Cardiac muscle cell (in vitro differentiated cells and primary cell): ENCODE measurements at places on chromosomes 3 and 15. TPM values are rescaled to one million over a fixed set of nuclear protein-coding genes. Genes with fewer than 3 reads are reported as not detected.

The C3orf70 gene
- total RNA-seq, result 0.42 and 1.1 TPM in 2 replicates

- H3K36me3 ChIP-seq, result no peaks in the 10 kb centered on the region
- H3K27ac ChIP-seq, result no peak overlapping the region
- H3K4me1 ChIP-seq, result no peaks in the 10 kb centered on the region
- H3K27me3 ChIP-seq, result no peaks in the 10 kb centered on the region
- DNase-seq, result no peak
- H3K4me3 ChIP-seq, result no peak overlapping the region
Measured at GRCh38 chr3:118810499-118811035, 224.1 kb downstream of the IGSF11 start.

GRCh38 chr3:106836906-106837305 lies 540.3 kb upstream of the CCDC54 start:
- no peaks in the 10 kb centered on the region for H3K36me3 ChIP-seq
- no peak overlapping the region for H3K4me3 ChIP-seq
- peaks cover 10% of the 10 kb centered on the region for H3K4me1 ChIP-seq
- no peak overlapping the region for H3K27ac ChIP-seq

GRCh38 chr3:136626493-136626892 lies 125.7 kb downstream of the STAG1 start:
- H3K27me3 ChIP-seq, result no peaks in the 10 kb centered on the region
- no peak overlapping the region for H3K4me3 ChIP-seq
- no peaks in the 10 kb centered on the region for H3K36me3 ChIP-seq
- no peak overlapping the region for H3K27ac ChIP-seq
- DNase-seq, result no peak

GRCh38 chr3:56702490-56703315 lies 19.6 kb upstream of the TASOR start:
- H3K27ac ChIP-seq, result no peak overlapping the region
- peak; percentile 79 for DNase-seq
- H3K4me1 ChIP-seq, result no peaks in the 10 kb centered on the region
- H3K36me3 ChIP-seq, result no peaks in the 10 kb centered on the region
- no peak overlapping the region for H3K4me3 ChIP-seq
- no peaks in the 10 kb centered on the region for H3K27me3 ChIP-seq

DNA sequence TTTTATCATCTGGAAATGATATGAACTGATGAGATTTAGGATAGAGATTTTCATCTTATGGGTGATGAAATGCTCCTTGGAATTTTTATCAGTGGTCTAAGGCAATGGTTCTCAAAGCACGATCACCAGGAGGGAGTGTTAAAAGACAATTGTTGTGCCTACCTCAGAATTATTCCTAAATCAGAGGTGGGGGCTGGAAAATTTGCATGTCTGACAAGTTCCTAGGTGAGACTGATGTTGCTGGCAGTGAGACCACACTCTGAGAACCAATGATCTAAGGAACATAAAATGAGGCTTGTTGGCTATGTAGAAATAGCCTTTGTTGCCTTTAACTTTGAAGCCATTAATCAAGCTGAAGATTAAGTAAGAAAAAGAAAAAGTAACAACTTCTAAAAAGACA lies 416.6 kb upstream of the AZI2 start:
- H3K4me3 ChIP-seq, result no peak overlapping the region
- H3K4me1 ChIP-seq, result no peaks in the 10 kb centered on the region
- no peaks in the 10 kb centered on the region for H3K27me3 ChIP-seq
